ENCODE measurements at places on chromosomes 13 and 19.

DNA sequence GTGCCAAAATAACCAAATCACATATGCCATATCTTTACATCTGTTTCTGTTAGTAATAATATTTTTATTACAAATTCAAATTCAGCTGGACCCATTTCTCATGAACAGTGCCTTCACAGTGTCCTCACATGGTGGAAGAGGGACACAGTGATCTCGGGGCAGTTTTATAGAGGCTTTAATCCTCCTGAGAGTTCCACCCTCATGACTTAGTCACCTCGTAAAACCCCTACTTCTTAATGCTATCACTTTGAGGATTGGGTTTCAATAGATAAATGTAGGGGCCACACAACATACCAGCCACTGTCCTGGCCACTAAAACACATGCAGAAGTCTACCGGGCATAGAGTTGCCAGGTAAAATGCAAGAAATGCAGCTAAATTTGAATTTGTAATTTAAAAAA is 201.5 kb downstream of the MYO16 start:
- no peak for DNase-seq

- DNase-seq, result peak; percentile 53
Observed at GRCh38 chr13:50082426-50083281, 67.4 kb downstream of the KCNRG start.

GRCh38 chr13:112748947-112749735 is 59.3 kb downstream of the ATP11A start:
- DNase-seq, result no peak

- no peak for DNase-seq
Observed at GRCh38 chr19:38907227-38907626, 4.8 kb downstream of the CCER2 start.

- DNase-seq, result no peak
Observed at GRCh38 chr13:22735011-22735995, 445.5 kb upstream of the SGCG start.
